Nephron progenitor cell (in vitro differentiated cells): ENCODE measurements at places on chromosomes 1 and 21.

- DNase-seq = no peak
Observed at GRCh38 chr1:240597153-240597745, 14.7 kb downstream of the GREM2 start.

DNA sequence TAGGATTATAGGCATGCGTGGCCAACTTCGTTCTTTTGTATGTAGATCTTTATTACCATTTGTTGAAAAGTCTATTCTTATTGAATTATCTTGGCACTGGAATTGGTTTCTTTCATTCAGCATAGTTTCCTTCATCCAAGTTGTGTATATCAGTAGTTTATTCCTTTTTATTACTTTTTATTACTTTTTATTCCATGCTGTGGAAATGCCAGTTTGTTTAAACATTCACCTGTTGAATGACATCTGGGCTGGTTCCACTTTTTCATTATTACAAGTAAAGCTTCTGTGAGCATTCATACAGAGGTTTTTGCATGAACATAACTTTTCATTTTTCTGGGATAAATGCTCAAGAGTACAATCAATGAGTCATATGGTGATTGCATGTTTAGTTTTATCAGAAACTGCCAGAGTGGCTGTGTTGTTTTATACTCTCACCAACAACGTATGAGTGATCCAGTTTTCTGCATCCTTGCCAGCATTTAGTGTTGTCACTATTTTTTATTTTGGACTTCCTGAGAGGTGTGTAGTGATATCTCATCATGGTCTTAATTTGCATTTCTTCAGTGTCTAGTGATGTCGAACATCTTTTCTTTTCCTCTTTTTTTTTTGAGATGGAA is 28.6 kb downstream of the PTPRU start:
- no peak for DNase-seq

DNA sequence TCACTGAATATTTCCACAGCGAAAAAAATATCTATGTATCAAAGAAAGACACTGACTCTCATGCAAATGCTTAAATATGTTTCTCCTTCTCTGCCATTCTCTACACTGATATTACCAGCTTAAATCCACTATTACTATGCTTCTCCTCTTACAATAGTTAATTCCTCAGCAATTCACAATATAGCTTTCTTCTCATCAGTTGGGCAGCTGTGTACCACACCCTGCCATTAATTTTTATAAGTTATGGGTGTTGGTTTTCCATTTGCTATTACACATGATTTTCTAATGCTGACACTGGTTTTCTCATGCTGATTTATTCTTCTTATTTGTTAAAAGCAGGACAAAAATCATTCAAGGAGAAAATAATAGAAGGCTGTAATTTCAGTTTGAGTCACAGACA is 251.8 kb downstream of the TBX15 start:
- DNase-seq = no peak

DNA sequence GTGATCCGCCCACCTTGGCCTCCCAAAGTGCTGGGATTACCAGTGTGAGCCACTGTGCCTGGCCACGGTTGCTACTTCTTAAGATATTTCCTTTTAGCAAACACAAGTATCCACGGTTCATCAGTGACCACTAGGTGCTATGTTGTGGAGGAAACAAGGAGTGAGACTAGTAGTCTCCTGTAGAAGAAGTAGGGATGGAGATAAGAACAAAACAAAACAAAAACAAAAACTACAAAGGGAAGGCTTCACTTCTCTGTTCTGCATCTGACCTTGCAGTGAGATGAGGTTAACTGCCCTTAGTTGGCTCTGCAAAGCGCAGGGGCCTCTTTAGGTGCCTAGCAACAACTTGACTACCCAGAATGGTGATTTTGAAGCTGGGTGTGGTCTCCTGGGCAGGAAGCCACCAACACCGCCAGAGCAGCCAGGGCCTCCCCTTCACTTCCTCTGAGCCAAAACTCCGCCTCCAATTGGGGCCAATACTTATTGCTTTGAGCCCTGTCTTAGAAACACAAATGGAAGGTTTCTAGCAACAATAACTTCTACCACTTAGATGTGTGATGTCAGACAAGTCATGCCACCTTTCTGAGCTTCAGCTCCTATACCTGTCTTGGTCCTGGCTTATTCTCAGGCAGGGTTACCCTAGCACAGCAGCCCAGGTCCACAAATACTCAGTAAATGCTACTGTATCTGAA is 12.8 kb upstream of the CDC42 start:
- DNase-seq = no peak

DNA sequence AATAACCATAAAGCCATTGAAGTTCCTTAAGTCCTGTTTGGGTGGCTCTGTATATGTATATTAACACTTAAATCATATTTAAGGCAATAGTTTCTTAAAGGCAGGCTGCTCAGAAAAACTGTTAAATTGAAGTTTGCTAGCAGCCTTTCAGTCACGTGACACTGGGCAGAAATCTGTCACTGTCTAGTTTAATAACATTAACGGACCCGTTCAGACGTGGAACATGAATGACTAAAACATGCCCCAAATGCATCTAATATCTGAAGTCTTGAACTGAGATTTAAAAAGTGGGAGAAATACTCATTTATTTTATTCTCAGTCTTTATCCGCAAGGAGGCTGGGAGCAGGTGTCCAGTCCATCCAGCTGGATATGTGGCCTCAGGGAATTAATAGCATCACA is 3.3 kb upstream of the SPATA1 start:
- DNase-seq = no peak

- DNase-seq = no peak
Observed at GRCh38 chr1:35894183-35894582, 11.2 kb downstream of the AGO1 start.

- DNase-seq = peak; percentile 81
Observed at GRCh38 chr1:240091614-240092300, at the start of gene FMN2. FMN2 (plus strand) TSS chr1:240091883; CDS start chr1:240092110, 227 bp downstream.

DNA sequence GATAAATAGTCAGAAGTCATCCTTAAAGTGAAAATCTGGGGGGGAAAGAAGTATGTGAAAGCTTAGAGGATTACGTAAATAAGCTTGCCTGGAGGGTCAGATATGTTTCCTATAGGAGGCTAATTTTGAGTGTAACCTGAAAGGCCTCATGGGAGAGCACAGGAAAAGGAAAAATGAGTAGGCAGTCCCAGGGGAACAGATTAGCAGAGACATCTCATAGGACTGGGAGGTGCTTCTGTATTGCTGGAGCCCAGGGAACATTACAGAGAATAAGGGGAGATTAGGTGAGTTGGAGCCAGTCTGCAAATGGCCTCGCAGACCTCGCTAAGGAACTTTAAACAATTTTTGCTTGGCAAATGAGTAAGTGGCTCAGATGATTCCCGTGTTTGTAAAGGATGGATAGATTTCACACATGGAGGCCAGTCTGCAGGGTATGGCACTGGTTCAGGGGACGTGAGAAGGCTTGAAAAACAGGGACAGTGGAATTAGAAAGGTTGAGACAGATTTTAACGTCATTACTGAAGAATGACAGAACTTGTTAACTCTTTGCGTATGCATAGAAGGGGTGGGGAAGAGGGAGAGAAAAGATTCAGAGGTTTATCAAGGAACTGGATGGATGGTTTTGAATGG is 149.1 kb downstream of the GREM2 start:
- no peak for DNase-seq

GRCh38 chr1:65827346-65827745 is 34.7 kb downstream of the PDE4B start:
- DNase-seq = no peak

- DNase-seq = no peak
Observed at GRCh38 chr1:14377386-14377785, 221.1 kb upstream of the KAZN start.

- DNase-seq = no peak
Observed at GRCh38 chr1:40308036-40308727, 8.9 kb downstream of the COL9A2 start.
